ENCODE measurements at places on chromosomes 7 and 10. TPM values are rescaled to one million over a fixed set of nuclear protein-coding genes. Genes with fewer than 3 reads are reported as not detected.
A peak's percentile ranks its signal among the peaks of the same experiment; 100 is the strongest.

DNA sequence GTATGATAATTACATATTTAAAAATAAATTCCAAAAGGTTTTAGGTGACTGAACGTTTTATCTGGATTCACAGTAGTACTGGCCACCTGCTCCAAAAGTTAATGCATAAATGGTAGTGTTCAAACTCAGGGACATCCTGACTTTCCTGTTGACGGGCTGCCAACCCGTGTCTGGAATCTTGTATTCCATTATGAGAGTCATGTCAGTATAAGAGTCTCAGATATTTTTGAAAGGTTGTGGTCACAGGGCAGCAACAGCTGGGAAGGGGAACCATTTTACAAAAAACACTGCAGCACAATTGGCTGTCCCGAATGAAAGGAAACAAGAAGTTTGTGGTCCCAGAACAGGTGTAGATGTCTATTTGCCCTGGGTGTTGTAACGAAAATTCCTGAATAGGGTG is 2.8 kb downstream of the TDRD1 start:
- peak; percentile 69 for DNase-seq

Gene LRRC61
- 6.5 TPM for total RNA-seq

DNA sequence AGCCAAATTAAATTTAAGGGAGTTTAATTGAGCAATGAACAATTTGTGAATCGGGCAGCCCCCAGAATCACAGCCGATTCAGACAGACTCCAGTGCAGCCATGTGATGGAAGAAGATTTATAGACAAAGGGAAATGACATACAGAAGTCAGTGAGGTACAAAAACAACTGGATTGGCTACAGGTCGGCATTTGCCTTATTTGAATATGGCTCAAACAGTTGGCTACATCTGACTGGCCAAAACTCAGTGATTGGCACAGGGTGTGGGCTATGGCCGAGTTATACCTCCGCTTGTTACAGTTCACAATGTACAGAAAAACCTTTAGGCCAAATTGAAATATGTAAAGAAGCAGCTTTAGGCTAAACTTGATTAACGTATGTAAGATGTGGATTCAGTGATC is 30.8 kb upstream of the EIF4H start:
- no peak for DNase-seq

- no peak for DNase-seq
Observed at GRCh38 chr10:122515022-122515424, 45.5 kb upstream of the DMBT1 start.

GRCh38 chr10:102542800-102543418 is 39.1 kb downstream of the SUFU start:
- DNase-seq = no peak

Gene SPOCK2
- total RNA-seq = 6.0 TPM

Gene RARRES2
- 195 TPM for total RNA-seq

Gene STEAP1
- total RNA-seq = 7.8 TPM

Gene RABGEF1
- 11.4 TPM for total RNA-seq

DNA sequence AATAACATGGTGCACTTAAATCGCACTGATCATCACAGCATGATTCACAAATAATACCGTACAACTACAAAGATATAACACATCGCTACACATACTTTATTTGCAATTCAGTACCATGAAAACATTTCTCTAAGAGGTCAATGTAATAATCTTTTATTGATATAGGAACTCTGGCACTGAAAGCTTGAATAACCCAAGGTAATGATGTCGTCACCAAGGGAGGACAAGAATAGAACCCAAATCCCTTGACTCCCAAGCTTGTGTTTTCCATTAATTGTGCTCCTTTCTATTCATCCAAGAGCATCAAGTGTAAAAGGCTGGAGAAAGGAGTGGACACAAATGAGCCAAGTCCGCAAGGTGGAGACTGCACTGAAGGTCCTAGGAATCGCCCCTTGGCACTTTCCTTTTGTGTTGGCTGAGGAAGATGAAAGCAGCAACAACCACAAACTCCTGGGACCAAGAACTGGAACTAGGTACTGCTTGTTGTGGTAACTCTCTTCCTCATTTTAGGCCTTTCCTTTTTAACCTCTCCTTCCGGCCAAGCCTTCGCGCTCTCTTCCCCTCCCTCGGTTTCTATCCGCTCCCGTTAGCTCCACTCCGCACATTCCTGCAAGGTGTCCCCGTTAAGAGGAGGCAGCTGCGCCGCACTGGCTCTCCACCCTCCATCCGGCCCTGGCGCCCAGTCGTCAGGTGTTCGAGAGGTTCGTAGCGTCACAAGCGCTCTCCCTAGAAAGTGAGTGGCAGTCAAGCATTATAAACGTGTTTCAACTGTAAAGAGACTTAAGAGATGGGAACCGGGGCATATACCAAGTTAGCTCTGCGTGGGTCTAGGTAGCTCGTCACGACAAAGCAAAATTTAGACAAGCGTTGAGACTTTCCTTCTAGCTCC is 1.0 kb upstream of the CBLL1 start:
- peak; percentile 82 for DNase-seq

Gene NPFFR1
- not detected for total RNA-seq

Gene PNLIPRP2
- not detected for total RNA-seq

DNA sequence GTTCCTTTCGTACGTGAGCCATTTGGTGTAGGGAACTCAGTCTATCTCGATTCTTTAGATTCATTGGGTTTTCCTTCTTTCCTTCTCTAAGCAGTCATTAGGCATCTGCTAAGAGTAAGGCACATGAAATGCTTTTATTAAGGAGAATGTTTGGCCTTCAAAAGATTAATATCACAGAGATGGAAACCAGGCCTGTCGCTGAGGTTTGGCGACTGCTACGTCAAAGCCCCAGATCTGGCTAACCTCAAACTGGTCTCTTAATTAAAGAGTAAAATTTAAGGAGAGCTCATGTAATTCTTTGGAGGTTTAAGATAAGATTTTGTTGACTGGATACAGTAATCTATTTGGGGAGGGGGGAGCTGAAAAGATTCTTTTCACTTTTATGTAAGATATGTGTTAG is 189.8 kb downstream of the JCAD start:
- DNase-seq = no peak

Gene MDFIC
- total RNA-seq = 18.6 TPM

- no peak for DNase-seq
Observed at GRCh38 chr7:18469316-18469715, 26.2 kb upstream of the HDAC9 start.

GRCh38 chr10:100345570-100346330 is 1.3 kb upstream of the SCD start:
- DNase-seq = peak; percentile 38

DNA sequence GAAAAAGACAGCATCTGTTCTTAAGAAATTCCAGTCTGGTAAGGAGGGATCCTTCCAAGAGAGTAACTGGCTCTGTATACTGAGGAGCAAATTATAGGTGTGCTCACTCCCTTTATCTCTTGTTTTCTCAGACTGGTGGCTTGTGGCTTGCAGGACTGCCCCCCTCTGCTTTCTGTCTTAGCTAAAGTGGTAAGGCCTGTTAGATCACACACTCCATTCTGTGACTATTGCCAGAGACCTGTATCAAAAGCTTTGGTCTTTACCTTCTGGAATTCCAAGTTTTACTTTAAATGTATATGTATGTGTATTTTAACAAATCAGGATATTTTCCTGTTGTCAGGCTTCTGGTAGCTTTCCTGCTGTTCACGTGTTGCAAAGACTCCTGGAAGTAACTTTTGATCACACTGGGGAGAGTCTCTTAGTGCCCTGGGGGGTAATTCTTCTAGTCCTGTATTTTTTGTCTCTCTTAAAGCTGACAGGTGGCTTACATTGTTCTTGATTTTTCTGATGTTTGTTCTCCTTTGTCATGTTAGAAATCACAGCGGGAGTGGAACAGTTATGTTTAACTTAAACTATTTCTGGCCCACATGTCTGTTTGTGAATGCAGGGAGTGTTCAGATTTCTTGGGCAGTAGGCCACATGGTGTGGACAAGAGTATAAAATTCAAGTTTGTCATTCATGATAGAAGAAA is 99.0 kb downstream of the PLPP4 start:
- DNase-seq = no peak

Gene CPEB3
- 11.6 TPM for total RNA-seq
